ENCODE measurements at places on chromosomes 3 and 15. TPM values are rescaled to one million over a fixed set of nuclear protein-coding genes. Genes with fewer than 3 reads are reported as not detected.

DNA sequence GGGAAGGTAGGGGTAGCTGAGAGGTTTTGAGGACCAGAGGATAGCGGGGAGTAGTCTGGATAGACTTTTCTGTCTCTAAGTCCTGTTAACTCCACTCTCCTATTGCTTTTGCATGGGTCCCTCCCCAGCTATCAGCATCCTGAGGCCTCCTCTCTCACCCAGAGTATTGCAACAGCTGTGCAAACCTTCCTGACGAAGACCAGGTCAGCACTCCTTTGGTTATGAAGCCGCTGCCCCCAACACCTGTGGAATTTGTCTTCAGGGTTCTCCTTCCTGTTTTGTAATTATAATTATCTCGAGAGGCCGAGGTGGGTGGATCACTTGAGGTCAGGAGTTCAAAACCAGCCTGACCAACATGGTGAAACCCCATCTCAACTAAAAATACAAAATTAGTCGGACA lies 24.8 kb downstream of the TYRO3 start:
- DNase-seq = no peak

GRCh38 chr15:43314171-43314570 lies 16.2 kb downstream of the LCMT2 start:
- DNase-seq = no peak

GRCh38 chr15:99986297-99987118 lies 253.3 kb upstream of the LYSMD4 start:
- no peak for DNase-seq

- no peak for DNase-seq
Measured at GRCh38 chr15:48029642-48030041, 91.1 kb upstream of the SLC24A5 start.

CHRM5 gene
- total RNA-seq = not detected

DNA sequence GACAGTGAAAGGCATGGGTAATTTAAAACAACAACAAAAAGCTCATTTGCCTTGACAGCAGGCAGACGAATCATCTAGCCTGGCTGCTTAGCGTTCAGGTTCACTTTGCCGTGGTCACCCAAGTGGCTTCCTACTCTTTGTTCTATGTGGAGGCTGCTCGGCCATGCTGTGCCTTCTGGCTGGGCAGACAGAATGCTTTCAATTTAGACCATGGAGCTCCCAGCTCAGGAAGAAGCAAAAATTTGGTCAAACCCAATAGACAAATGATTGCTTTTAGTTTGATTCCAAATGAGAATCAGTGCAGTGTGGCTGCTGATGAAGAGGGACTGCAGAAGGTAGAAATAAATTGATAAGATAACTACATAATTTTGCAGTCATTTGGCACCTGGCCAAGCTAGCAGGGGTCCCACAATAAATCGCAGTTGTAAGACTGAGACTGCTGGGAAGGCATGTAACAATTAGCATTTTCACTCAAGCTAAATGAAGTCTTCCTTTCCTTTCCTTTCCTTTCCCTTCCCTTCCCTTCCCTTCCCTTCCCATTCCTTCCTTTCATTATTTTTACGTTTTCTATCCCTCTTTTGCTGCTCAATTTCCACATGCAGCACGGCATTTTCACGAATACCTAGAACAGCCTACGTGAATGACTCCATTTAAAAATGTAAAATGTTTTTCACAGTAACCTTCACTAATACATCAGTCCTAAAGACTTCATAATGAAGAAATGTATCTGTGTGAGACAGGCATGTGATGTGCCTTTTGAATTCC lies 360.4 kb upstream of the TGFBR2 start:
- no peak for DNase-seq

DNA sequence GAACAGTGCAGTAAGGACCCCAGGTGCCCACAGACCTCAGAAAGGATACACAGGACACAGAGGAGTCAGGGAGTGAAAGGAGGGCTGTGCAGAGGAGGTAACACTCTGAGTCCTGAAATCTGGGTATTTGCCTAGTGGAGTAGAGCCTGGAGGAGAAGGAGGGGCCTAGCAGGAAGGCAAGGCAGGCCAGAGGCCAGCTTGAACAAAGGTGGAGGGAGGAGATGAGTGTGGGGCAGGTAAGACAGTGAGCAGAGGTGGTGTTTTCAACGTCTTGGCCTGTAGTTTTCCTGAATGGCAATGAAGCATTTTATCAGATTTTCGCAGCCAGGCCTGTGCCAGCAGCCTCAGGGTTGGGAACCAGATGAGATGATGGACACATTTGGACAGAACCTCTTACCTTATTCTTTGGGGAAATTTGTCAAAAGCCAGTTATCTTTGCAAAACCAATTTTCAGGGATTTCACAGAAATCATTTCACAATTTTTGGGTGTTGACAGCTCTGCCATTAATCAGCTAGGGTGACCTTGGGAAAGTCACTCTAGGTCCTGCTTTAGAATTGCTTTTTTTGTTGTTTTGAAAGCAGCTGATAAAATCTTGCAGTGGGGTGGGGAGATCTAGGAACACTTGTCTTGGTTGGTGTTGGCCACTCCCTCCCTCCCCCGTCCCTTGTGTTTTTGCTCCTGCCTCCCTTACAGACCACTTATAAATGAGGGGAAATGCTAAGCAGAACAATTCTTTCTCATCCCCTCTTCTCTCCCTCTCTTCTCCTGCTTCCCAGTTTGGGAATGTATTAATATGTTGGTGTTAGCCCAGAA lies 38.4 kb downstream of the SPSB4 start:
- DNase-seq = no peak

- DNase-seq = peak; percentile 33
Measured at GRCh38 chr3:113234688-113235260, 23.4 kb downstream of the BOC start.

TRAIP gene
- 1.6 TPM for total RNA-seq

DNA sequence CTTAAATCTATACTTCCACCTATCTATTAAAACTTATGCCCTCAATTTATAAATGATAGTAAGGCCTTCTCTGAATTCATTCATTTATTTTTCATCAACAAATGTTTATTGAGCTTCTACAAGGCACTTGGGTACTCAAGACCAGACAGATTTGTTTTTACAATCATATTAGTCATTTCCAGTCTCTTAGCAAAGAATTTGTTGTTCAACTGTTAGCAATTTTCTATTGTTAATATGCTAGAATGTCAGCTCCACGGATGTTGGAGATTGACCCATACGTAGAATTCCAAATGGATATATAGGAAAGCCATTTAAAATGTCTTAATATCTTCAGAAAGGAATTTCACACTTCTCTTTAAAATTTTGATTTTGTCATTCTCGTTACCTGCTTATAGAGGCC lies 36.7 kb downstream of the ZBTB38 start:
- no peak for DNase-seq

CYP1A2 gene
- not detected for total RNA-seq

DNA sequence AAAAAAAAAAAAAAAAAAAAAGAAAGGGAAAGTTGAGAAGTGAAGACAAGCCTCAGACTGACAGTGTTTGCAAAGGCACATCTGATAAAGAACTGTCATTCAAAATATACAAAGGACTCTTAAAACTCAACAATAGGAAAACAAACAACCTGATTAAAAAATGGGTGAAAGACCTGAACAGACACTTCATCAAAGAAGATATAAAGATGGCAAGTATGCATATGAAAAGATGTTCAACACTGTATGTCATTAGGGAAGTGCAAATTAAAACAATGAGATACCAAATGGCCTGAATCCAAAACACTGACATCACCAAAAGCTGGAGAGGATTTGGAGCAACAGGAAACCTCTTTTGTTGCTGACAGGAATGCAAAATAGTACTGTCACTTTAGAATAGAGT lies 48.6 kb downstream of the MCCC1 start:
- no peak for DNase-seq

PROS1 gene
- 65.4 TPM for total RNA-seq

GRCh38 chr3:25229586-25229985 lies 198.5 kb upstream of the RARB start:
- DNase-seq = no peak

- DNase-seq = no peak
Measured at GRCh38 chr3:47902746-47903145, 99.8 kb downstream of the DHX30 start.

ACTC1 gene
- not detected for total RNA-seq

PLCH1 gene
- not detected for total RNA-seq

CD47 gene
- total RNA-seq = 52.8 TPM

MOBP gene
- total RNA-seq = not detected

GOLGA6L7 gene
- not detected for total RNA-seq

- no peak for DNase-seq
Measured at GRCh38 chr15:95169541-95170459, 938.4 kb downstream of the MCTP2 start.

GRCh38 chr15:50280271-50280670 lies 14.7 kb upstream of the HDC start:
- no peak for DNase-seq

TMEM62 gene
- total RNA-seq = 59.4 TPM

DNA sequence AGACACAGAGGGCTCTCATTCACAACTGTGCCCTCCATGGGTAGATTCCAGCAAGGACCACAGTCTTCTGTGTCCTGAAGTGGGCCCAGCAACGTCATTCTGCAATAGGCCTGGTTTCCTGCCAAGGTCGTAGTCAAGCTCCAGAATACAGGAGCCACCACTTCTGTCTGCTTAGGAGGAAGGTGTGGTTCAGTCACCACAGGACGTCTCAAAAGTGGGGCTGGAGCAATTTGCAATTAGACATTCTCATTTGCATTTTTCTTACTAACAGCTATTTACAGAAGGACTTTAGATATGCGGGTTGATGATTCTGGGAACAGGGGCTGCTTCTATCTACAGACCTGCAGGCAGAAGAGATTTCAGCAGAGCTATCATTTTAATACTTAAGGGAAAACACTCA lies 58.7 kb upstream of the MYRIP start:
- DNase-seq = no peak

ACTRT3 gene
- total RNA-seq = 1.5 TPM

GRK7 gene
- total RNA-seq = 0.33 TPM

GOLGA6L10 gene
- total RNA-seq = 2.6 TPM

DNA sequence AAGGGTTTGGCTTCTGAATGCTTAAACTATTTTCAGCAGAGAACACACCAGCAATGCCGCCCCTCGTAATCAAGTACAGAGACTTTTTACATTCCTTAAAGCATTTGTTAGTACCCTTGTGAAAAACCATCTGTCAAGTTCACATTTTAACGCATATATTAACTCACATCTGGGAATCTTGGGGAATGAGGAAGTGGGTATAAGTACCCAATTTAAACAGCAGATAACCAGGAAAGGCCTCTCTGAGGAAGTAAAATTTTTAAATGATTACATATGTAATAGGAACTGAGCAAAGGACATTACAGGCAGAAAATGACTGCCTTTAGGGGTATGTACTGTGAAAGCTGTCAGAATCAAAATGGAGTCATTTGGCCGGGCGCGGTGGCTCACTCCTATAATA lies 12.8 kb upstream of the CFAP44 start:
- DNase-seq = no peak

DNA sequence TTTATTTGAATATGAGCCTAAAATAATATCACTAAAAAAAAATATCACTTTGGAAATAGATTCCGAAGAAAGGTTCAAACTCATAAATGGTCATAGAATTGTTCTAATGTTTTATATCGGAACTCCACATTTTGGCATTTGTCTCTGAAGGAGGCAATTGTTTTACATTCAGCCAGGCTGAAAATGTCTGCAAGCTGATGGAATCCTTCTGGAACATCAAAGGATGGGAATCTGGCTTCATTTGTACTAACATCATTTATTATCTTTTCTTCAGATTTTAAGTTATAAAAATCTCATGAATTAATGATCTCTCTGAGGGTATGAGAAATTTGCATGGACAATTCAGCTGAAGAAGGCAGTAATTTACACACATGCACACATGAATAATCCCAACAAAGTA lies 251.4 kb upstream of the RGMA start:
- DNase-seq = no peak

SLC22A14 gene
- not detected for total RNA-seq

- DNase-seq = peak; percentile 26
Measured at GRCh38 chr3:55571216-55571813, 84.2 kb upstream of the WNT5A start.

GRCh38 chr15:75347222-75348033 lies 589 bp downstream of the NEIL1 start:
- peak; percentile 67 for DNase-seq

CD80 gene
- total RNA-seq = 0.96 TPM

DNA sequence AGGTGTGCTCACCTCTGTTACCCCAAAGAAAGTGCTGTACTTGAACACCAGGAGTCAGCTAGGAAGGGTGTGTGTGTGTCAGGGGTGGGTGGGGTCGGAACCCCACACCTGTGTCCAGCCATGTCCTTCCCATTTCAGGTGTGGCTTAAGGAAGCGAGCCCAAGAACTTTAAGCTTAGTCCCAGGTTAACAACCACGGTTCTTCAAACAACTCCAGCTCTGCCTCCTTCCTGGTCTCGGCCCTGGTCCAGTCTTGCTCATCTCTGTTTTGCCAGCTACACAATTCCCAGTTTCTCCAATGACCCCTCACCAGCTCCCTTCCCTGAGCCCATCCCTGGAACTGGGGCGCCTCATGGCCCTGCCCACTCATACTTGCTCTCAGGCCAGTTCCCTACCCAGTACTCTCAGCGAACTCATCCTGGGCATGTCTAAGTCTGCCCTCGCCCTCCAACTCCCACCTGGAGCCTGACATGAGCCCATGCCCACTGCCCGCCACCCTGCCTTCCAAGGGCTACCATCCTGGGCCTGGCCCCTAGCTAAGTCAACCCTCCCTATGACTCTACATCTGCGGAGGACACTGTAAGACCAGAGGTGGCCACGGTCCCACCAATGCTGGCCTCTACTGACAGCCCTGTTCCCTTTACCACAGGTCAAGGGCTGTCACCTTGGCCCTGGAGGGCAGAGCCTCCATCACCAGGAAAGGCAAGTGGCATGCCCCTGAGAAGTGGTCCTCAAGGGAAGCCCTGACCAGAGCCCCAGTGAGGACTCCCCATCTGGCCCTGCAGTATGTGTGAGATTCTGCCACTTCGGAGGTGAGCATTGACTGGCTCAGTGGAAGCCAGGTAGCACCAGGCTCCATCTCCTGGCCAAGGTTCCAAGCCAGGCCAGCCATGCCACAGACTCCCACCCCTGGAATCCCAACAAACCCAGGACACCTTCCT lies 9.2 kb downstream of the POC1A start:
- DNase-seq = no peak

DNA sequence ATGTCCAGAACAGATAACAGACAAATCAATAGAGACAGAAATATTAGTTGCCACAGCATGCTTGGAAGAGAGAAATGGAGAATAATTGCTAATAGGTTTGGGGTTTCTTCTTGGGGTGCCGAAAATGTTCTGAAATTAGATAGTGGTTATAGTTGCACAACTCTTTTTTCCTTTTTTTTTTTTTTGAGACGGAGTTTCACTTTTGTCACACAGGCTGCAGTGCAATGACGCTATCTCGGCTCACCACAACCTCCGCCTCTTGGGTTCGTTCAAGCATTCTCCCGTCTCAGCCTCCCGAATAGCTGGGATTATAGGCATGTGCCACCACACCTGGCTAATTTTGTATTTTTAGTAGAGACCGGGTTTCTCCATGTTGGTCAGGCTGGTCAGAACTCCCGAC lies 163.3 kb downstream of the PLCH1 start:
- no peak for DNase-seq

PHLDB2 gene
- total RNA-seq = 65.0 TPM

DNA sequence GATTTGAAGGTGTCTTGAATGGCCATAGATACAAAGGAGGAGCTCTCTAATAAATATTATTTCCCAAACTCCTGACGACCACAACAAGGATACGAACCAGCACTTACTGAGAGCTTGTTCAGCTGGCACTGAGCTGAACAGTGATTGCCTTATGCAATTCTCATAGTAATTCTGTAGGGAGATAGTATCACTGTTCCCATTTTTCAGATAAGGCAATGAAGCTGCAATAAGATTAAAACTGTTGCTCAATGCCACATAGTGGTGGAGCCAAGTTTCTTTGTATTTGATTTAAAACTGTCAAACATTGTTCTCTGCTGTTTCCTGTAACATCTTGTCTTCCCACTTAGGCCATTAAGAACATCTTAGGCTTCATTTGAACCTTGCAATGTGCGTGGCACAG lies 163.9 kb downstream of the RPLP1 start:
- DNase-seq = no peak

Measured in breast epithelium (tissue), 4 donors.